Stimulated activated CD8-positive, alpha-beta memory T cell treated with anti-CD3 and anti-CD28 coated beads, Interleukin-7, amount 100 ng/mL, for 24 hours (primary cell): ENCODE measurements at places on chromosomes 2 and 18.

DNA sequence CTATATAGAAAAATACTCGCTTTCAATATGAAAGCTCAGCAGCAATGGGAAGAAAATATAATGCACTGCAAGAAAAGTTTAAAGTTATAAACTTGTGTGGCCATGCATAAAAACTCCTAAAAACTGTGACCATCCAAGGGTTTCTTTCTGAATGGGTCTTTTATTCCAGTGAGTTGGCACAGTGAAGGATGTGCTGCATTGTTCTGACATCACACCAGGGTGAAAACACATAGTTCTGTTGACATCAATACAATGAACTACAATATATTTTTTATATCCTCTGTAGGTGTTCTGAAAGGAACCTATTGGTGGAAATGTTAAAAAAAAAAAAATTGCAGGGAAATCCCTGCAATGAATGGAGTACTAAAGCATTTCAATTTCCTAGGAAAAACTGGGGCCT lies 80.2 kb downstream of the CDH20 start:
- DNase-seq, result no peak

DNA sequence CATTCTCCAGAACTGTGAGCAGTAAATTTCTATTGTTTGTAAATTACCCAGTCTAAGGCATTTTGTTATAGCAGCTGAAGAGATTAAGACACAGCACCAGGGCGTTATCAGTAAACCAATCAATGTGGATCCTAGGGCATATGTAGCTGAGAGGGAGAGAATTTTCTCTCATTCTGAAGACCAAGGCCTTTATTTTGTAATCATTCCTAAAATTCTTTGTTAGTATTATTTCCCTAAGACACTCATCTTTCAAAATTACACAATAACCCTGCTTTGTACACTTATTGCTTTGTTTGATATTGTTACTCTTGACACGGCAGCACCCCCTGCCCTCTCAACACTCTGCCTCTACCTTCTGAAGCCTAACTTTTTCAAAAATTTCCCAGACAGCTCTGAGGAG lies 419.1 kb downstream of the SLC4A3 start:
- DNase-seq, result no peak

DNA sequence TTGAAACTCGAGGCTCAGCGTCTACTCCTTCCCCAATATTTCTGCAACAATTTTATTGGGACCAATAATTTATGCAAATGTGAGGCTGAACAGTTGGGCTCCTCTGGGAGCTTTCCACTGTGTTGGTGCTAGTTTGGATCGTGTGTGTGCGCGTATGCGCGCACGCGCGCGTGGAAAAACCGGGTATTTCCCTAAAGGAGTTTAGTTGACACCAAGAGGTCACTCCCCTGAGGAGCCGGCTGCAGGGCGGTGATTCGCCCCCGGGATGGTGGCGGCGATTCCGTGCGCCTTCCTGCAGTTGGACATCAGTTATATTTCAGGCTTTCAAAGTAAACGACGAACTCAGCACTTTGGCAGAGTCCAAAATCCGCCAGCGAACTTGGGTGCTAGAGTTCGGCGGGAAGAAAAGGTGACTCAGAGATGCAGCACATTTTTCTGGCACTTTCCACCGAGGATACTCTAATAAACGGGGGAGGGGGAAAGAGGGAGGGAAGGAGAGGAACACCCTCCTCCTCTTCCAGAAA lies 186.5 kb upstream of the FANCL start:
- no peak for DNase-seq

DNA sequence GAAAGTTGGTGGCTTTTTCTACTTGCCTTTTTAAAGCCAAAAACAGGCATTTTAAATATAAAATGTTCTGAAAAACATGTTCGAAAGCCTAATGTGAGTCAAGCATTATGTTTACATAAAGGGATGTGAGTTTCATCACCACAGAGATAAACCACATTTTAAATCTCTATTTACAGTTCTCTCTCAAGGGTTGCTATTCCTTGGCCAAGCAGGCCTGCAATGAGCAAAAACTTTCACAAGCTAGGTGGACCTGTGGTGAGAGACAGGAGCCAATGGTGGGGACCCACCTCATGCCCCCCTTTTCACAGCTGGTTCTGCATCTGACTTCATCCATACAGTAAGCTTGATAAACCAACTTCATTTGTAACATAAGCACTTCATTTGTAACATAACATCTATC lies 65.1 kb downstream of the CUL3 start:
- no peak for DNase-seq
